HFFc6 (cell line): ENCODE measurements at places on chromosomes 6 and 20. TPM values are rescaled to one million over a fixed set of nuclear protein-coding genes. Genes with fewer than 3 reads are reported as not detected.

Gene DDR1
- 28.0 to 39.8 TPM (median 30.3 TPM) in 3 replicates for total RNA-seq

Gene ADAM33
- 80.4 to 87.3 TPM (median 87.3 TPM) in 3 replicates for total RNA-seq

Gene TCF15
- not detected in 3 replicates for total RNA-seq

Gene GNAS-AS1
- total RNA-seq = 0.72 to 1.2 TPM (median 1.1 TPM) in 3 replicates

Gene DCDC2
- not detected in 3 replicates for total RNA-seq

GRCh38 chr6:104118274-104118673, 741.4 kb downstream of the HACE1 start:
- DNase-seq = no peak

DNA sequence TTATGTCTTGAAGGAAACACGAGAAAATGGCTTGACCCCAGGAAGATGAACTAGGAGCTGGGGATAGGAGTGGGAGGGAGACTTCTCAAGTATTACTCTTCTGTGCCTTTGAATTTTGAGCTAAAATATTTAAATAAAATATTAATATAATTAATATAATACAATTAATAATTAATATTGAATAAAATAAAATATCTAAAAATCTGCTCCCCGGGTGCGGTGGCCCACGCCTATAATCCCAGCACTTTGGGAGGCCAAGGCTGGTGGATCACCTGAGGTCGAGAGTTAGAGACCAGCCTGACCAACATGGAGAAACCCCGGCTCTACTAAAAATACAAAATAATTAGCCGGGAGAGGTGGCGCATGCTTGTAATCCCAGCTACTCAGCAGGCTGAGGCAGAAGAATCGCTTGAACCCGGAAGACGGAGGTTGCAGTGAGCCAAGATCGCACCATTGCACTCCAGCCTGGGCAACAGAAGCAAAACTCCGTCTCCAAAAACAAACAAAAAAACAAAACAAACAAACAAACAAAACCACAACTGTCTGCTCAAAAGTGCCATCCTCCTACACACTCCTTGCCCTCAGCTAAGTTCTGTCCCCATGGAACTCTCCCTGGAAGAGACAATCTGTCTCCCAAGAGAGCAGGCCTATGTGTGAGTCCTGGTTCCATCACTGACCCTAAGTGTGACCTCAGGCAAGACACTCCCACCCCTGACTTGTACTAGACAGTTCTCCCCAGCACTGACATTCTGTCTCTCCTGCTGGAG, 13.7 kb upstream of the TRIB3 start:
- DNase-seq = no peak

DNA sequence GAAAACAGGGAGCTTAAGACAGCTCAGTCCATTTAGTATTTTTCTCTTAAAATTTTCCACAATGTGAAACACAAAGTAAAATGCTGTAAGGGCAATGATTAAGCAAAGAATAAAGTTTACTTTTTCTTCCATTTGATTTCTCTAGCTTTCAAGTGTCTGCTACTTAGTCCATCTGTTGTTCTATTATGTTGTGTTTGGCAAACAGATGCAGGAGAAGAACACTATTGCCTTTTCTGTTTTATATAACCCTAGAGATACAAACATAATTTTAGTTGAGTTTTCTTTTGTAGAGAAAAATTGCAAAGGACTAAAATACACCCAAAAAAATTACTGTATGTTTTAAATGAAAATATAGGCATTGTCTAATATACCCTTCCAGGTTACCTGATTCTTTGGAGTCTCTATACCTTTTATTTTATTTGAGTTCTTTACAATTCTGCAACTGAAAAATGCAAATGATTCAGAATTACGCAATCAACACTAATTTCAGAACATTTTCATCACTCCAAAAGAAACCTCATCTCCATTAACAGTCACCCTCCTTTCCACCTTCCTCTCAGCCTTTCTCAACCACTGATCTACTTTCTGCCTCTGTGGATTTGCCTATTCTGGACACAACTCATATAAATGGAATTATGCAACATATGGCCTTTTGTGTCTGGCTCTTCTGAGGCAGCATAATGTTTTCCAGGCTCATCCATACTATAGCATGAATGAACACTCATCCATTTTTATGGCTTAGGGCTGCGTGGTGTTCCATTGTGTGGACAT, 96.9 kb downstream of the MKKS start:
- DNase-seq = no peak

DNA sequence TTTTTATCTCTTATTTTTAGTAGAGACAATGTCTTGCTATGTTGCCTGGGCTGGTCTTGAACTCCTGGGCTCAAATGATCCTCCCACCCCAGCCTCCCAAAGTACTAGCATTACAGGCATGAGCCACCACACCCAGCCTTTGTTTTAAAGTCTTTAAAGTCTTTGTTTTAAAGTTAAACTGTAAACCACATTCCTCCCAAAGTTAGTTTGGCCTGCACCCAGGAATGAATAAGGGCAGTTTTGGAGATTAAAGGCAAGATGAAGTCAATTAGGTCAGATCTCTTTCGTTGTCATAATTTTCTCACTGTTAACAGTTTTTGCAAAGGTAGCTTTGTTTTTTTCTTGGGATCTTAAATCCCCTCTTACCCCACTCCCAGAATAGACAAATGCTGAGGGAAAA, 63.8 kb downstream of the UBR2 start:
- no peak for DNase-seq

GRCh38 chr20:59325142-59325523, 24.7 kb downstream of the EDN3 start:
- no peak for DNase-seq

GRCh38 chr6:8944548-8944947, 509.2 kb upstream of the SLC35B3 start:
- no peak for DNase-seq

DNA sequence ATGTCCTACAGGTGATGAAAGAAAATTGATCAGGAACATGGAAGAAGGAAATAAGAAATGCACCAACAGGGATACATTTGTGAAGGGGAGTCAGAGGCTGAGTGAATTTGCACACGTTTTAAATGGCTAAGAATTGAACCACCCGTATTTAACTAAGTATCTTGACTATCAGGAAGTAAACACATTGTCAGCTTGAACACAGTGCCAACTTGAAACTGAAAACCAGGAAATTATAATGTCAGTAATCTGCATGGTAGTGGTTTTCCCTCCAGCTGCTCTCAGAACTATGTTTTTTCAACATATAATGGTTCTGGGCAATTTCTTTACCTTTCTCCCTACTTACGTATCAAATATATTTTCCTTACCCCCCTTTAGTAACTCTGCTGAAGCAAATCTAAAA, 366.5 kb upstream of the POU3F2 start:
- DNase-seq = no peak

GRCh38 chr6:48563433-48563832, 452.4 kb upstream of the PTCHD4 start:
- DNase-seq = no peak

- peak; percentile 81 for DNase-seq
Measured at GRCh38 chr20:21315138-21315537, 12.0 kb downstream of the XRN2 start.

DNA sequence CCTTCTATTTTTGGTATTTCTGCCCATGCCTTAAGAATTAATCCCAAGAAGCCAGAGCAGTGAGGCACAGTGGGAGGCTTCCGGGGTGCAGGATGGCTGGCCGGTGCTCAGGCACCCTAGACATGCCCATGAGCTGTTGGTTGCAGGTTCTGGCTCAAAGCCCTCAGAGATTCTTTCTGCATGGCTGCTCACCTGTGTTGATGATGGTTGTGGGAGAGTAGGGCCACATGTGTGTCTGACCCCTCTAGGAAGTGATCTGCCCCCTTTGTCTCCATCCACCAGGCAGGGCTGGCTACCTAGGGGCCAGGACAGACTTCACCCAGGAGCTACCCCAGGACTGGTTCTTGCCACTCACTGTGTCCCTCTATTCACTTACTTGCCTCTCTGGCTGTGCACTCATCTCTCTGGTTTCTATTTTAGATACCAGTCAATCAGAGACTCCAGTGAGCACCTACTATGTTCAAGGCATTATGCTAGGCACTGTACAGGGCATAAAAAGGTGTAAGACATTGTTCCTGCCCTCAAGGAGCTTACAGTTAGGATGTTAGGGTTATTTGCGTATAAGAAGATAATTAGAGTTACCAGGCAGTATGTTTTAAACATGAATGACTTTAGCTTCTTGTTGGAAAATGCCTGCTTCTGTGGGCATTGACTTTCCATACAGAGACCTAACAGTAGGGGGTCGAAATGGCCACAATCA, 16.8 kb downstream of the CD83 start:
- DNase-seq = no peak

GRCh38 chr6:4894049-4894448, 109.8 kb downstream of the RPP40 start:
- no peak for DNase-seq
